Urothelium cell line (cell line): ENCODE measurements at places on chromosomes 12 and 14.
A peak's percentile ranks its signal among the peaks of the same experiment; 100 is the strongest.

GRCh38 chr12:127240249-127240929, 1026.6 kb upstream of the TMEM132C start:
- DNase-seq: no peak

DNA sequence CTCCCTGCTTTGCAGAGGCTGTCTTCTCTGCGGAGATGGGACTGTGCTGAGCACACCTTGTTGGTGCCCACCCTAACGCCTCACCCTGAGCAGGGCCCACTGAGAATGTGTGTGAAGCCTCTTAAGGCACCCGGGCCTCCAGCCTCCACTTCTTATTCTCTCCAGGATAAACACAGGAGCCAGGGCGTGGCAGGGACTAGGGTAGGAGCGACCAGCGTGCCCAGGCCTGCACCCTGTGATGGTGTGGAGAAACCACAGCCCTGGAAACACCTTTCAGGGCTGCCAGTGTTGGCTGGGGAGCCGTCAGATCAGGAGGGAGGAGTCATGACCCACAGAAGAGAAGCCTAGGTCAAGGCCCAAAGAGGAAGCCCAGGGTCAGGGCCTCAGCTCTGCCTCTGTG, 41.3 kb downstream of the VDR start:
- DNase-seq: no peak

DNA sequence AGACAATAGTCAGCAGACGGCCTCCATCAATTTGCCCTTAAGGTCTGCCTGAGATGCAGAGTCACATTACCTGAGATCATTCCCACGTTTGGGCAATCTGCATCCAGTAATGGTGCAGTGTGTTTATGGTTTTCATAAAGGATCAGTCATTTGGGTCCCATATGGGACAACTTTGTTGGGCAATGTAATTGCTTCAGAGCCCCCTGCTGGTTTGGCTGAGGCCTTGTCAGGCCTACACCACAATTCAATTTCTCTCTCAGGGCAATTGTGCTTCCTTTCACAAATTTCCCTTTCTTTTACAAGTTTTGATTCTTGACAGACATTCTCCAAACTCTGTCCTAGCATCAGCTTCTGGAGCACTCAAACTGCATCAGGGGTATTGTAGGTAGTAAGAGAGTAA, 191.2 kb upstream of the SSTR1 start:
- no peak for DNase-seq

- no peak for DNase-seq
Observed at GRCh38 chr12:76108356-76108755, 23.9 kb upstream of the NAP1L1 start.

DNA sequence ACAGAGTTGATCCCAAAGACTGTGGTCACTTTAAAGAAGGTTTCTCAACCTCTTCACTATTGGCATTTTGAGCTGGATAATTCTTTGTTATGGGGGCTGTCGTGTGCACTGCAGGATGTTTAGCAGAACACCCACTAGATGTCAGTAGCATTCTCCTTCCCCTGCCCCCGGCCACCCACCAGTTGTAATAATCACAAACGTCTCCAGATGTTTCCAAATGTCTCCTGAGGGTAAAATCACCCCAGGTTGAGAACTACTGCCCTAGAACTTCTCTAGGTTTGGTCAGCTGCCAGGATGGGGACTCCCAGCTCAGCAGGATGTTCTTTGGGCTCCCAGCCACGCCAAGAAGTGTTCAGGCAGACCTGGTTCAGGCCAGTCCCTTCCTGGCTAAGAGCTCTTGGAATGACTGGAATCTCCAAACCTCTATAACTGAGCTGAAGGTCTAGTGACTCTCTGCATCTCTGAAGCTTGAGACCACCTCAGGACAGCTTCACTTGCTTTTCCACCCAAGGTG, 12.5 kb upstream of the AJUBA start:
- peak; percentile 29 for DNase-seq

DNA sequence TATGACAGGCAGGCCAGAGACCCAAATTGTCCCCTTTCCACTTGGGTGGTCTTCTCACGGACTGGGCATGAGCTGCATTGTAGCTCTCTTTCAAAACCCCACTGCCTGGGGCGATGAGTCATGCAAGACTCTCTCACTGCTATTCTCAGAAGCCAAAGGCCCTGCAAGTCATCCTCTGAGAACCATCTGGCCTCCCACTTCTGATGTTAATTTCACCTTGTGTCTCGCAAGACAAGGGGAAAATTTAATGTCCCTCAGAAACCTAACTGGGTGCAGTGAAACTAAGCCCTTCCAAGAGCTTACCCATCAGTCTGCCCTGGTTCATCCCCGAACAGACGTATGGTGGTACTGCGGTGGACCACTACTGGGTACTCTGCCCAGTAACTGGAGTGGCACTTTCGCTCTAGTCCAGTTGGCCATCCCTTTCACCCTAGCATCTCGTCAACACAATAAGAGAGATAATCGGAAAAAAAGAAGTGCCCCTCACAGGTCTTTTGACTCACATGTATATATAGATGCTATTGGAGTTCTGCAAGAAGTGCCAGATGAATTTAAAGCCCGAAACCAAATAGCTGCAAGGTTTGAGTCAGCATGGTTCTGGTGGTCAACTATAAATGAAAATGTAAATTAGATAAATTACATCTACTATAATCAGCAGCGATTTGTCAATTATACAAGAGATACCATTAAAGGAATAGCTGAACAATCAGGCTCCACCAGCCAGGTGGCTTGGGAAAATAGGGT, 31.3 kb upstream of the LALBA start:
- no peak for DNase-seq

GRCh38 chr12:87670448-87670847, 358.8 kb downstream of the C12orf50 start:
- DNase-seq: no peak

- no peak for DNase-seq
Observed at GRCh38 chr12:104624529-104624928, 167.8 kb downstream of the CHST11 start.

- no peak for DNase-seq
Observed at GRCh38 chr12:10668526-10668925, 5.3 kb downstream of the STYK1 start.

DNA sequence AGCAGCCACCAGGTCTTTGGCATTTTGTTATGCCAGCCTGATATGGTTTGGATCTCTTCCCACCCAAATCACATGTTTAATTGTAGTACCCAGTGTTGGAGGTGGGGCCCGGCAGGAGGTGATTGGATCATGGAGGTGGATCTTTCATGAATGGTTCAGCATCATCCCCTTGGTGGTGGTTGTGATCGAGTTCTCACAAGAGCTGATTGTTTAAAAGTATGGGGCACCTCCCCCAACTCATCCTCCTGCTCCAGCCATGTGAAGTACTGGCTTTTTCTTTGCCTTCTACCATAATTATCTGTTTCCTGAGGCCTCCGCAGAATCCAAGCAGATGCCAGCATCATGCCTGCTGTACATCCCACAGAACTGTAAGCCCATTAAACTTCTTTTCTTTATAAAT, 12.8 kb upstream of the PRKD1 start:
- DNase-seq: no peak

DNA sequence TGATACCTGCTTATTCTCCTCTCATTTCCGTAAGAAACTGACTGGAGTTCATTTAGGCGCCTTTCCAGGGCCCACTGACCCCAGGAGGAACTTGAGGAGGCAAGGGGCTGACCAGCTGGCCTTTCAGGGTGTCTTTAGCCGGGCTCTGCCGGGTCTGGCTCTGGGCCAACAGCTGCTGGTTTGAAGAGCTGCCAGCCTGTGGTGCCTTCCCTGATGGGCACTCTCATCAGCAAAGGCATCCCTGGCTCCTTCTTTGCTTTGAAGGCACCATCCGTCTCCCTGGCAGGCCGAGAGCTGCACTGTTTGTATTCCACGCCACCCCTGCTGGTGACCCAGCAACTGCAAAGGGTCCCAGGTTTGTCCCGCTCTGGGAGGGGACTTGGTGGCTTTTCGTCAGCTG, 42.0 kb downstream of the IQSEC3 start:
- no peak for DNase-seq

GRCh38 chr14:102668291-102668873, 75.9 kb downstream of the RCOR1 start:
- DNase-seq: no peak

DNA sequence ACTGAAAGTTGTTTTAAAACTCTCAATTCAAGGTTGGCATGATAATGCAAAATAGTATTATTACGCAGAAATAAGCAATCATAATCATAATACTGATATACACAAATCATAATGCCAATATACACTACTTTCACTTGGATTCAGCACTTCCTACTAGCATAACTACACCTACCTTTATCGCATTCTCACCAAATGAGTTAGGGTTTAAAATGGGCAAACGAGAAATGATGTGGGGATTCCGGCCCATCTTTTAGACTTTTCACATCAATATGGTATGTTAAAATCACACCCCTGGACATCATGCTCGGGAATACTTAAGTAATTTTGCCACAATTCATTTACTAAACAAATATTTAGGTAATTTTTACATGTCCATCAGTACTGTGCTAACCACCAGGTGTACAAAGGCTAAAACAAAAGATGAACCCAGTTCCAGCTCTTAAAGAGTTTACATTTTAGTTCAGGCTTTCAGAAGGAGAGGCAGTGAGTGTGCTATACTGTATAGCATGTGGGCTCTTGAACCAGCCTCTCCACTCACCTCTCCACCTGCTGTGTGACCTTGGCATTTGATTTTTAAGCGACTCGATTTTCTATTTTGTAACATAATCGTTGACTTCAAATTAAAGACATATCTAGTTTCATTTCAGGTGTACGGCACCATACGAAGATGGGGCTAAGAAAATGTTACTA, 1.1 kb upstream of the USP15 start:
- no peak for DNase-seq

- DNase-seq: no peak
Observed at GRCh38 chr12:97790281-97790680, 327.7 kb downstream of the RMST start.

DNA sequence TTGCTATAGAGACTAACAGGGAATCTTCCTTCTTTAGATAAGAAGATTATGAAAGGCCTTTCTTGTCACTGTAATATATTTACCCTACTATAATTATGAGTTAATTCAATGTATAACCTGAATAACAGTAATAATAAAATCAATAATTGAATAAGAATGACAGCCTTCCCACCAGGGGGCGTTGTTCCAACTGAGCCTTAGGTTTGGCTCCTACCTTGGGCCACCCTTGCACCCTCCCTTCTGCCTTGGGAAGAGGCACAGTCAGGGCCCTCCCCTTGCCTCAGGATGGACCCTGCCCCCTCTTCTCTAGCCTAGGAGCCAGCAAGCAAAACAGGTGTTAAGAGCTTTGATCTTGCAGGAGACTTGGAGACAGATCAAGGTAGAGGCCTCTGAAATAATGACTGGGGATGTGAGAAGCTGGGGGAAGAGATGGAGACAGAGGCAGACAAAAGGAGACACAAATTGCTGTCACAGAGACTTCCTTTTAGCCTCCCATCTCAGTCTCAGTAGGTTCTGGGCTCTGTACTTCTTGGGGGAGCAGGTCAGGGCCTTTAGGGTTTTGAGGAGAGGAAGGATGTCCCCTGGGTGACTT, 40.1 kb upstream of the CISTR start:
- DNase-seq: no peak

GRCh38 chr14:74829251-74829650, 46.7 kb downstream of the PROX2 start:
- DNase-seq: no peak

DNA sequence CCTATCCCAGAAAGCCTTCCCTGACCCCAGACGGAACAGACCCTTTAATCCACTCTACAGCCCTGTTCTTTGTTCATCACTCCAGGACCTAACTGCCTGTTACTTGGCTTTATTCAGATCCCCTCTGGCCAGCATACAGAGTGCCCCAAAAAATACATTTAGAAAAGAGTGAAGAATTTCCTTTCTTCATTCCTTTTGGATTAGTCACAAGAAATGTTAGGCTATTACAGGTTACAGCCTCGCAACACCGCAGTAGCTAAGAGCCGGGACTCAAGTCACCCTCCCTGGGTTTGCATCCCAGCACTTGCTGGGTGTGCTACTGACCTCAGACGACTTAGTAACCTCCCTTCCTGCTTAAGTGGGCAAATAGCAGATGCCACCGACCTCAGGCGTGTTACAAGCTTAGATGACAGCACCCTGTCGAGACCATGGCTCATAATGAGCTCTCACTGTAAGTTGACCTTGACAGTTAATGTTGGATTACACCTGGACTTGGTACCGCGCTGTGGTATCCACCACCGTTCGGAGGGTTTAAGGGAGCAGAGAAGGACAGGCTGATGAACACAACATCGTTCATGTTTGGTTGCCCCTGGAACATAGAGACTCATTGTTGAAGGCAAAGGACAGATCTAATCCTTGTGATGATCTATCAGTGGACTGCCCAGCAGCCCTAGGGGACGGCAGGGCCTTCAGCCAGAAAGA, 12.9 kb downstream of the GLRX5 start:
- DNase-seq: peak; percentile 51

DNA sequence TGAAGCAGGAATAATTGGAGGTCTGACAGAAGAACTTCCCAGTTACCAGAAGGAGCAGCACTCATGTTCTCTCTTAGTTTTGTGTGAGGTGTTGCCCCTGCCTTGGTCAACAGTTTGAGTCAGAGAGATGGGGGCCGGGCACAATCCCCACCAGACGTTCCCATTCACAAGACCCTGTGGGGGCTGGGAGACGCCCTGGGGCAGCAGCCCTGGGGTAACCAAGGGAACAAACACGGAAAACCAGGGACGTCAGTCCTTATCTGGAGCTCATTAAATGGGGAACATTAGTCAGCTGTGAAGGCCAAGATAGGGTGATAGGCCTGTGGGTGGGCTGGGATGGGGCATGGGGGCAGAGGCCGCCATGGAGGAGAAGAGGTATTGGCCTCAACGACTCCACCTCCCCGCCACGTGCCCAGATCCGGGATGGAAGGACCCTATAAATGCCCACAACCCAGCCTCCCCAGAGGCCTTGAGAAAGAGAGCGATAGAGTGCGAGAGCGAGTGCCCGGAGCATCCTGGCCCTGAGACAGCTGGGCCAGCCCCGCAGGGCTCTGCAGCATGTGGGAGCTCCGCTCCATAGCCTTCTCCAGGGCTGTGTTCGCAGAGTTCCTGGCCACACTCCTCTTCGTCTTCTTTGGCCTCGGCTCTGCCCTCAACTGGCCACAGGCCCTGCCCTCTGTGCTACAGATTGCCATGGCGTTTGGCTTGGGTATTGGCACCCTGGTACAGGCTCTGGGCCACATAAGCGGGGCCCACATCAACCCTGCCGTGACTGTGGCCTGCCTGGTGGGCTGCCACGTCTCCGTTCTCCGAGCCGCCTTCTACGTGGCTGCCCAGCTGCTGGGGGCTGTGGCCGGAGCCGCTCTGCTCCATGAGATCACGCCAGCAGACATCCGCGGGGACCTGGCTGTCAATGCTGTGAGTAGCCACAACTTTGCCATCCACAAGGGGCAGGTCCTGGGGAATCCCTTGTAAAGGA, at the start of gene AQP2:
Gene AQP2, plus strand, starts transcription at position 465 of the 979 bp plus-strand sequence. Its CDS starts 94 bp downstream, at position 559.
- DNase-seq: no peak
